ENCODE measurements at places on chromosomes 5 and 9.

- no peak for DNase-seq
Observed at GRCh38 chr5:14737291-14737690, 72.8 kb downstream of the OTULIN start.

DNA sequence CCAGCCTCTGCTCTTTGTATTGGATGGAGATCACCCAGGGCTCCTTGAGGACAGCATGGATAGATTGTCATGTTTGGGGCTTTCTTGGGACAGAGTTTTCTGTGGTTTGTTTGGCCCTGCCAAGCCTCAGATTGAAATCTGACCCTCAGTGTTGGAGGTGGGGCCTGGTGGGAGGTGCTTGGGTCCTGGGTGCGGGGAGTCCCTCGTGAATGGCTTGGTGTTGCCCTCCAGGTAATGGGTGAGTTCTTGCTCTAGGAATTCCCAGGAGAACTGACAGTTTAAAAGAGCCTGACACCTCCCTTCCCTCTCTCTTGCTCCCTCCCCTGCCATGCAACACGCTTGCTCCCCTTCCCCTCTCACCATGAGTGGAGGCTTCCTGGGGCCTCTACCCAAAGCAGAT is 48.6 kb upstream of the OLFM1 start:
- DNase-seq: no peak

DNA sequence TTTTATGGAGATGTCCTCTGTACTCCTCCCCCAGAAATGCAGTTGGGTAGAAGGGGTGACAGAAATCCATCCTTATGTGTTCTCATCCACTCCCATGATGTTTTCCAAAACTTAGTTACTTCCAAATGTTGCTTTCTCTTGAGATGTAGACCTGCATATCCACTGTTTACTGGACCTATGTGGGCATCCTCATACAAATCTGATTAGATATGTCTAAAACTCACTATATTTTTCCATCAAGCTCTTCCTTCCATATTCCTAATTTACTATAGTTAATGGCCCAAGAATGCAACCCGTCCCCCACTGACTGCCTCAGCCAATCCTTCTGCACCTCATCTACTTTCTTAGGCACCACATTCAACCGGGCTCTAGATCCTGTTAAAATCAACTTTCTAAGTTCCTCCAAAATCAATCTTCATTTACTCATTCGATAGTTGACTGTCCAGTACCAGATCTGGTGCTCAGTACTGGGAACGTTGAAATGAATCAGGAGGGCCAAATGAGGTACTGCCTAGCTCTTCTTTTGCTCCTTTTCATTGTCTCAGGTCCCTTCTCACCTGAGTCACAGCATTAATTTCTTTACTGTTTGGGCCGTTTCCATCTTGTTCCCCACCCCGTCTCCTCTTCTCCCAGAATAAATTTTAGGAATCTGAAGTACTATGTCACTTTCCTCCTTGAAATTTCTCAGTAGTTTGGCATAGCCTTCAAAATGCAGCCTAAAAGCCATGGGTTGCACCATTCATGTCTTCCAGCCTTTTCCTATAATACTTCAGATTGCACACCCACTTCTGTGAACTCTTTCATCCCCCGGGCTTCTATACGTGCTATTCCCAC is 7.9 kb downstream of the PLK2 start:
- DNase-seq: no peak

GRCh38 chr5:140157032-140157781 is 17.8 kb upstream of the CYSTM1 start:
- DNase-seq: peak; percentile 79

DNA sequence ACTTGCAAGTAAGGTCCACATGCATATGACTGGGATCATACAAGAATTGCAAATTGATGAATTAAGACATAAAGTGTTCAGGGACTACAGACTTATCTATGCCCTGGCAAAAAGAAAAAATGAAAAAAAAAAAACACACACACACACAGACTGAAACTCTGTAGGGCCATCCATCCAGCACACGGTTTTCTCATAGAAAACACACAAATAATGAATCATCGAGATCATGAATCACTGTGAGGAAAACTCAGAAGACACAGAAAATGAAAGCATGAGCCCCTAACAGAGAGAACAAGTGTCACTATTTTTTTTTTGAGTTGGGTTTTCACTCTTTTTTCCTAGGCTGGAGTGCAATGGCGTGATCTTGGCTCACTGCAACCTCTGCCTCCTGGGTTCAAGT is 185.2 kb downstream of the IRX2 start:
- no peak for DNase-seq

GRCh38 chr5:923281-923873 is 30.7 kb downstream of the TRIP13 start:
- DNase-seq: peak; percentile 87

DNA sequence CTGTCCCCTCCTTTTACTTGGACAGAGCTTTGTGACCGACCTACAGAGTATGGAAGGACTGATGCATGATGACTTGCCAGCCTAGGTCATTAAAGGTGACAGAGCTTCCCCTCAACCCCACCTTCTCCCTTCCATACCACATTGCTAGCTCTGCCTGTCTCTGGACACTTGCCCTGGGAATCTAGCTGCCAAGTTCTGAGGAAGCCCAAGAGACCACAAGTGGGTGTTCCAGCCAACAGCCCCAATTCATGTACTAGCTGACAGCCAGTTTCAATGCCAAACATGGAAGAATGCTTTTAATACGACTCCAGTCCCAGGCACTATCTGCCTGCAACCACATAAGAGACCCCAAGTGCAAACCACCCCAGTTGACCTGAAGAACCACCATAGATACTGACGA is 477.1 kb downstream of the SPOCK1 start:
- DNase-seq: no peak

DNA sequence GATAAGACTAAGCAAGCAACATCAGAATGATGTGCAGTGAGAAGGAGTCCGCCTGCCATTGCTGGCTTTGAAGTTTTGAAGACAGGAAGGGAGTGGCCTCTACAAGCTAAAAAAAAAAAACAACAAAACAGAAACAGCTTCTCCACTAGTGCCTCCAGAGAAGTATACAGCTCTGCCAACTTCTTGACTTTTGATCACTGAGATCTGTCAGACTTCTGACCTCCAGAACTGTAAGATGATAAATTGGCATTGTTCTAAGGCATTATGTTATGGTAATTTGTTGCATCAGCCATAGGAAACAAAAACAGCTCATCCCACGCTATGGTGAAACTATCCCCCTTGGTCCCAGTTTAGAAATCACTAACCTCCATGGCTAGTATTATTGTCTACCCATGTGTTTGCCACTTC is 131.0 kb upstream of the VCAN start:
- DNase-seq: peak; percentile 22

DNA sequence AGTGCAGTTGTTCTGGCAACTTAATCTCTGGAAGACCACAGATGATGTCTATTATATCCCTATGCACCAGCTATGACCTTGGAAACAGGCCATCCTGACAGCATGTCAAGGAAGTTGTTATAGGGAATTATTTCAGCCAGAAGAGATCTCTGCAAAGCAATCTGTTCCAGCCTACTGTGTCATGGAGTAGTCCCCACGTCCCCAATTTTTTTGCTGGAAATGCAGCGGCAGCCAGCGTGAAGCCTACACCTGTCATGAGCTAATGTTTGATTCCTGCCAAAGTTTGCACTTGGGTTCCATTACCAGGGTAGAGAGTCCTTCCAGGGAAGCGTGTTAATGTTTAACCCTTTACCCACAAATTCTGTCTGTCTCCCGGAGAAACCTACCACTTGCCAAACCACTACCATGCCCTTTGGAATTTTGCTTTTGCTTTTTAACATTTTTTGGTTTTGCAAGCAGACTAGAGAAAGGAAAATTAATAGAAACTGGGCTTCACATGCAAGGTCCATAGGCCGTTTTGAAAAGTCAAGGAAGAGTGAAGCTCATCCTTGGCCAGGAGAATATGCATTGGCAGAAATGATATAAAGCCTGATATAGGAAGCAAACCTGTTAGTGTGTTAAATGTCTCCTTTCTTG is 174.9 kb upstream of the SPRY4 start:
- no peak for DNase-seq

Measured in NB4 (cell line).